ENCODE measurements at places on chromosomes 16 and 17. TPM values are rescaled to one million over a fixed set of nuclear protein-coding genes. Genes with fewer than 3 reads are reported as not detected.
A peak's percentile ranks its signal among the peaks of the same experiment; 100 is the strongest.

TMEM101 gene
- 39.7 TPM for total RNA-seq

- peaks cover 59% of the 10 kb centered on the region for H3K36me3 ChIP-seq
- no peaks in the 10 kb centered on the region for H3K27me3 ChIP-seq
- peak; percentile 72 for DNase-seq
- no peak overlapping the region for H3K4me3 ChIP-seq
Observed at GRCh38 chr16:66524601-66525164, 25.2 kb downstream of the TK2 start.

NLRC5 gene
- 3.2 TPM for total RNA-seq

SPNS2 gene
- 5.0 TPM for total RNA-seq

GRCh38 chr16:68091380-68092261 lies 6.5 kb downstream of the NFATC3 start:
- H3K27ac ChIP-seq, result no peak overlapping the region
- no peaks in the 10 kb centered on the region for H3K36me3 ChIP-seq
- H3K4me1 ChIP-seq, result peaks cover 4% of the 10 kb centered on the region
- no peaks in the 10 kb centered on the region for H3K27me3 ChIP-seq
- H3K4me3 ChIP-seq, result no peak overlapping the region
- no peak for DNase-seq

DNA sequence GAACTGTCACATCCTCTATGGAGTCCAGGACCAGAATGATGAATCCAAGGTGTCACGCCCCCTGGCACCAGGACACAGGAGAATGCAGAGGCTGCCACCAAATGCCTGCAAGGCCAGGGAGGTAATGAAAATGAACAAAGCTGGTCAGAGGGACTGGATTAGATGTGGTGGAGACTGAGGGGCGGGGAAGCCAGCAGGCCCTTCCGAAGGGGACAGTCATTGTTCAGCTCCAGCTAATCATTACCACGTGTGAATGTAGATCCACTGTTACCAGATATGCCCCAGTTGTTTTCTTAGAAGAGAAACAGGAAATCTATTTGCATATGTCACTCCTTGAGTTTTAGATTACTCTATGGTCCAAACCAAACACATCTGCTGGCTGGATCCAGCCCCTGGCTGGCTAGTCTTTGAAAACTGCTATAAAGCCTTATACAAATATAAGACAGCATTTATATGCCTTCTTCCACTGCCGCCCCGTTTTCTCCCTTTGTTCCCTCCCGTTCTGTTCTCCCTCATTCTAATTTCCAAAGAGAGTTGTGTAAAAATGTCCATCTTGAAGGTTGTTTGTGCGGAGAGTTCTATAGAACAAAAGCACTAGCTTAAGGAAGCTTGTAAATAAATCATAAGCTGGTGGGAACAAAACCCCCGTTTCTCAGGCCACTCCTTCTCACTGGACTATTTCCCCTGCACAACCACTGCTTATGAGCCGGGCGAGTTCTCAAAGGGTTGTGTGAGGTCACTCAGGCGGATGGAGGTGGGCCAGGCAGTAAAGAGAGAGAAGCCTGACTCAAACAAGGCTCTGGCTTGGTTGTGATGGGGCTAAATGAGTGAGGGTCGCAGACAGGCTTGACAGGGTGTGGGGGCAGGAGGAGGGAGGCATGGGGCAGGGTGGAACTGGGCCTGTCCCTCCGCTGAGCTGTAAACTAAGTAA lies 14.2 kb downstream of the CRYM start:
- no peaks in the 10 kb centered on the region for H3K27me3 ChIP-seq
- H3K27ac ChIP-seq, result no peak overlapping the region
- H3K4me1 ChIP-seq, result no peaks in the 10 kb centered on the region
- H3K36me3 ChIP-seq, result no peaks in the 10 kb centered on the region

DNA sequence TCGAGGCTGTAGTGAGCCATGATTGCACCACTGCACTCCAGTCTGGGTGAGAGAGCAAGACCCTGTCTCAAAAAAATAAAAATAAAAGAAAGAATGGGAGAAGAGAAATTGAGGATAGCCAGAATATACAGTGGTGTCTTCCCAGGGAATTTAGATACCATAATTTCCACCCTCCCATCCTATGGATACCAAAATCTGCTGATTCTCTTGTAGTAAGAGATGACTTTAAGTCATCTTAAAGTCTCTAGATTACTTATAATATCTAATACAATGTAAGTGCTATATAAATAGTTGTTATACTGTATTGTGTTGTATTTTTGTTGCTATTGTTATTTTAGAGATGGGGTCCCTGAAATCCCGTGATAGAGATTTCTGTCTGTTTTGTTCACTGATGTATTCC lies 1.5 kb upstream of the ERAL1 start:
- H3K27me3 ChIP-seq, result no peaks in the 10 kb centered on the region
- peaks cover 15% of the 10 kb centered on the region for H3K36me3 ChIP-seq
- no peak overlapping the region for H3K27ac ChIP-seq
- no peak for DNase-seq
- peaks cover 9% of the 10 kb centered on the region for H3K4me1 ChIP-seq

HBA2 gene
- 926 TPM for total RNA-seq

- peak overlapping the region; percentile 89 for H3K27ac ChIP-seq
- H3K4me3 ChIP-seq, result peak overlapping the region; percentile 54
- DNase-seq, result peak; percentile 85
- H3K36me3 ChIP-seq, result peaks cover 4% of the 10 kb centered on the region
- peaks cover 8% of the 10 kb centered on the region for H3K27me3 ChIP-seq
Observed at GRCh38 chr17:29591146-29591736, 1.7 kb upstream of the ANKRD13B start.

DNA sequence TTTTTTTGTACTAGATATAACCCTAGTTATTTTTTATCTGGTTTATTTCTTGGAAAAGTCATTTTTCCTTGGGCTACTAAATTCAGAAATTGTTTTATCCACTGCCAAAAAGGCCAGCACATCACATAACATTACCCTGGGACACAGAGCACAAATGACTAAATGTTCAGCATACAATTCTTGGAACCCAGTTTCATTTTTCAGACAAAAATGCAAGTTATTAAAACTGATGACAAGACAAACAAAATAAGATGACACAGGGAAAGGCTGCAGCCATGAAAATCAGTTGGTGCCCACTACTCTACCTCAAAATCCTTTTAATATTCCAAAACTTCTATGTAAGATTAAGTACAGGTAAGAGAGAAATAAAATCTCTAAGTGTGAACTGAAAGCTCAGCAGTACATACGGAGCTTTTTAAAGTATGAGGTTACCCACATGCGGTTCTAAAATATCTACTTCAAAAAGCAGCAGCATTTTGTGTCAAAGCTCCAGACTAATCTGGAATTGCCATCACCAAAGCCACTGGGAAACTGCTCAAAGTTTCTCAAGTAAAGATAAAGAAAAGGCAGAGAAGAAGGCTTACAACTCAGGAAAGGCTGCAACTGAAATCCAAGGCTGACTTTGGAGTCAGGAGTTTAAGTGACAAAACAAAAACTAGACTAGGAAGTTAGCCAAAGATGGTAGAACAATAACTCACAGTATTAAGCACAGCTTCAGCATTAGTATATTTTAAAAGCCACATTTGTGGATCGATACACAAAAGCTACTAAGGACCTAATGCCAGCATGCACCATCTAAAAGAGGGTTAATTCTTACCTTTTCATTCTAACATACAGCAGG lies 41.4 kb downstream of the AP1G1 start:
- DNase-seq, result peak; percentile 39
- H3K4me3 ChIP-seq, result no peak overlapping the region
- no peaks in the 10 kb centered on the region for H3K27me3 ChIP-seq
- H3K4me1 ChIP-seq, result no peaks in the 10 kb centered on the region
- H3K27ac ChIP-seq, result no peak overlapping the region

DNA sequence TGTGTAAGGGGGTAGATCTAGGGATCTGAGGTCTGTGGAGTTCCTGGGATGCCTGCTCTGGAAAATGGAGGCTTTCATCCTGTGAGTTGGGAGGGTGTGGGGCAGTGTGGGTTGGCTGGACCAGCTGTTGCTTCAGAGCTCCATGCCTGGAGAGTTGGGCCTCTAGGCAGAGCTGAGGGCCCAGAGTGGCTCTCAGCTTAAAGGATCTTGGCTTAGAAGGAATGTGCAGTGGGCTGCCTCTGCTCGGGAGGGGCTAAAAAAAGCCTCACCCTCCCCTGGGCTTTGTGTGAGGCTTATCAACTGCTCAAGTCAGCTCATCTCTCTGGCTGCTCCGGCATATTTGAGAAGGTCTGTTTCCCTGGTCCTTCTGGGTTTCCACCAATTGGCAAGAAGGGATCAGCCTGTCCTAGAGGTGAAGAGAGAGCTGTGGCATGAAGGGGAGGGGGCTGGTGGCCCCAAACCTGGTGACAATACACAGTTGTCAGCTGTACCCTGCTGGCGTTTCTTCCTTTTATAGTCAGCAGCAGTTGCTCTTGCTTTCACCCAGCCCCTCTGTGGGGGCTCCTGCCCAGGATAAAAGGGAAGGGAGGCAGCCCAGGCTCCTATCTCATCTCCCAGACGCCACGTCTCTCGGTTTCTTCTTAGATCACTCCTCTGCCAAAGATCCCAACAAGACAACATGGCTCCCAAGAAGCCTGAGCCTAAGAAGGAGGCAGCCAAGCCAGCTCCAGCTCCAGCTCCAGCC lies at the start of gene MYL4:
Gene MYL4, plus strand, starts transcription at position 605 of the 745 bp plus-strand sequence. Its CDS starts 75 bp downstream, at position 680.
- DNase-seq, result peak; percentile 73
- no peaks in the 10 kb centered on the region for H3K27me3 ChIP-seq
- peaks cover 60% of the 10 kb centered on the region for H3K4me1 ChIP-seq
- H3K4me3 ChIP-seq, result peak within 1 kb of the TSS; percentile 57

Data from muscle of leg (tissue), 16 donors.